Large intestine (tissue), 12 donors: ENCODE measurements at places on chromosomes 12 and 14.
A peak's percentile ranks its signal among the peaks of the same experiment; 100 is the strongest.

DNA sequence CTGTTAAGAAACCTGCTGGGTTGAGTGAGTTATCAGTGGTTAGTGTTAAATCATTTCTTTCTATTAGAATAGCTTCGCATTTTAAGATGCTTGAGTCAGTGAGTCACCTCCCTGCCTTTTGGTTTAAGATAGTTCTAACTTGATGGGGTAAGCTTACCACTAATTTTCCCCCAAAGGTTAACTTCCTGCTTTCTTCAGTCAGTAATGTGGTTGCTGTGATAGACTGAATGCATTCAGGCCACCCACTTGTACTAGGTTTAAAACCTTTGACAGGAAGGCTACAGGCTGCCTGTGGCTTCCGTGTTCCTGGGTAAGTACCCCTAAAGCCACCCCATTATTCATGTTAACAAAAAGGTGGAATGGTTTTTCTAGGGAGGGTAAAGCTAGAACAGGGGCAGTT lies 25.3 kb downstream of the CLEC2A start:
- DNase-seq, result peak; percentile 6

DNA sequence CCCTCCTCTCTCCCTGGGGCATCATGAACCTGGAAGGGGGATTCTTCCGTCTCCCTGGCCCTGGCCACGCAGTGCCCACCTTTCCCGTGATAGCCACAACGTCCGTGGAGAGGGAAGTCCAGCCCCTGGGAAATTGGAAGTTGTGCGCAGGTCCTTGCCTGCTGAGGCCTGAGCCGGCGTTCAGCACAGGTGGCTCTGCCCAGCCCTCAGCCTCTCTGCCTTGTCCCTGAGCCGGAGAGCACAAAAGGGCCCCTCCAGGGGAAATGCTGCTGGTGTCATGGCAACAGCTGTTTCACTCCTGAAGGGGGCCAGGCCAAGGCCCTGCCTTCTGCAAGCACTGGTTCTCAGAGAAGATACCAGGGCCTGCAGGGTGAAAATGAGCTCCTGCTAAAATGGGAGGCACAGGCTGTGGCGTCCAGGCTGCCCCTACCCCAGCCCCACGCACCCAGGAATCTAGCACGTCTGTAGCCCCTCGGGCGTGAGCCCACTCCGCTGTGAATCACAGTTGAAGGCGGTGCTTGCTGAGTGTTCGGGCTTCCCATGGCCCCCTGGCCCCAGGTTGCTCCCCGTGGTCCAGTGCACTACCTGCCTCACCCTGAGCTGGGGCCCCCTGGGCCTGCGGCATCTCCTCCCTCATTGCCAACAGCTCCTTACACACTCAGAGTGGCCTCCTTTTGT lies 149.4 kb downstream of the ADGRD1 start:
- DNase-seq, result no peak

DNA sequence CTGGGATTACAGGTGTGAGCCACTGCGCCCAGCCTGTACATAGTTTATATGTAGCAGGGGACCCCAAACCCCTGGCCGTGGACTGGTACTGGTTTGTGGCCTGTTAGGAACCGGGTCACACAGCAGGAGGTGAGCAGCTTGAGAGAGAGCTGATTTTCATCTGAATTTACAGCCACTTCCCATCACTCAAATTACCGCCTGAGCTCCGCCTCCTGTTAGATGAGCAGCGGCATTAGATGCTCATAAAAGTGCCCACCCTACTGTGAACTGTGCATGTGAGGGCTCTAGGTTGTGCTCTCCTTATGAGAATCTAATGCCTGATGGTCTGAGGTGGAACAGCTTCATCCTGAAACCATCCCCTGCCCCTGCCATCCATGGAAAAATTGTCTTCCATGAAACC lies 119.3 kb downstream of the NTN4 start:
- no peak for DNase-seq

- DNase-seq, result peak; percentile 32
Observed at GRCh38 chr14:21498540-21499526, 12.3 kb downstream of the METTL3 start.

DNA sequence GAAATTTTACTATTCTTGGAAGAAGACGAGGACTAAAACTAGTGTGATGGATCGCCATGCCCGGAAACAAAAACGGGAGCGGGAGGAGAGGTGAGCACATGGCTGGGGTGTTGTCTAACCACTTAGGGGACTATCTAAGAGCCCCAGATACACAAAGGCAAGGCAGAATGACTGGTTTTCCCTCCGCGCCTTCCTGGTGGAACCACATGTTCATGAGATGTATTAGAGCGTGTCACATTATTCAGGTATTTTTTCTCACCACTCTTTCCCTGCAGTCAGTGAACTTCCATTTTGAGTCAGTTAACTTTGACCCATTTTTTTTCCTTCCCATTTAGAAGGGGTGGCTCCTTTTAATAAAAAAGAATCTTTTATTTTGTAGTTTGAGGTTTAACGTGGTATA lies 68.8 kb upstream of the TRAF3 start:
- DNase-seq, result no peak

- DNase-seq, result no peak
Observed at GRCh38 chr12:42741091-42741490, 151.5 kb upstream of the PRICKLE1 start.

DNA sequence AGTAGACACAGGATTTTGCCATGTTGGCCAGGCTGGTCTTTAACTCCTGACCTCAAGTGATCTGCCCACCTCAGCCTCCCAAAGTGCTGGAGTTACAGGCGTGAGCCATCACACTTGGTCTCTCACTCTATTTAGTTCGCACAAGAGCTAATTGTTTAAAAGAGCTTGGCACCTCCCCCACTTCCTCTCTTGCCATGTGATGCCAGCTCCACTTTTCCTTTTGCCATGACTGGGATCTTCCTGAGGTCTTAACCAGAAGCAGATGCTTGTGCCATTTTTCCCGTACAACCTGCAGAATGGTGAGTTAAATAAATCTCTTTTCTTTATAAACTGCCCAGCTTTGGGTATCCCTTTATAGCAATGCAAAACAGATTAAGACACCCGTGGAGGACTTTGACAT lies 200.1 kb upstream of the FRMD6 start:
- DNase-seq, result no peak

GRCh38 chr12:87119713-87120112 lies 863.5 kb upstream of the MGAT4C start:
- no peak for DNase-seq

GRCh38 chr12:50032854-50033581 lies 7.7 kb upstream of the RACGAP1 start:
- DNase-seq, result peak; percentile 36

- no peak for DNase-seq
Observed at GRCh38 chr12:47121146-47121545, 41.4 kb upstream of the AMIGO2 start.

GRCh38 chr12:109714141-109714912 lies 702 bp downstream of the FAM222A start:
- peak; percentile 80 for DNase-seq

- no peak for DNase-seq
Observed at GRCh38 chr12:26000898-26001297, 42.4 kb downstream of the RASSF8 start.

GRCh38 chr12:91381309-91381804 lies 198.7 kb upstream of the DCN start:
- peak; percentile 68 for DNase-seq

GRCh38 chr12:118357257-118358007 lies 15.3 kb downstream of the TAOK3 start:
- DNase-seq, result peak; percentile 66

DNA sequence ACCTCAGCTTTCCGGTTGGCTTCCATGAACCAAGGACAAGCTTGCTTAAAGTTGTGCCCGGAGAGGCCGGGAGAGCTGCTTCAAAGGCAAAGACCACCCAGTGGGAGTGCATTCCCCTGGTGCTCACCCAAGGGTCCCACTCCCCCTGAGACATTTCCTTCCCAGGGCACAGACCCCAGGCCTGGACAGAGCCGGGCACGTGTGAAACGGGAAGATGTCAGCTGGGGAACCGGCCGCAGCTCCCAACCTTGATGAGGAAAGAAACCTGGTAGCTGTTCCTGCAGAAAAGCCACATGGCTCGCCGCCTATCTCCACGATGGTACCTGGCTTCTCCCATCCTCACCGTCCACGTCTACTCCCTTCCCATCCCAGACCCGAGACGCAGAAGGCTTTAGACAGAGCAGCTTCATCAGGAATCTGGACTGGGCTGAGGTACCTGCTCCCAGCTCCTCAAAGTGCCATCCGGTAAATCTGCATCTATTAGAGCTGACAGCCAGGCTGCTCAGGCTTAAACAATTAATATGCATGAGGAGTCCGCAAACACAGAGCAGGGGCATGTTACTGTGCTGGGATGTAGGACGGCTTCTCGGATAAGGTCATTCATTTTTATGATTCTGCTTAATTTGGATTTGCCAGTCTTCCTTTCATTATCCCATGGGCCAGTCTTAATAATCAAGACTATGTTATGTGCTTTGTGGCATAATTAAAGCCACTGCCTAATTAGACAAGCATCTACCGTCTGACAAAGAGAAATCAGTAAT lies 53.1 kb downstream of the GALNT9 start:
- no peak for DNase-seq

- no peak for DNase-seq
Observed at GRCh38 chr14:72715215-72715849, 178.6 kb downstream of the DPF3 start.

- no peak for DNase-seq
Observed at GRCh38 chr14:53620890-53621289, 335.7 kb downstream of the BMP4 start.

GRCh38 chr12:53267306-53267998 lies 647 bp upstream of the ESPL1 start:
- DNase-seq, result no peak

- DNase-seq, result no peak
Observed at GRCh38 chr14:54697001-54697400, 130.1 kb downstream of the SAMD4A start.

- DNase-seq, result no peak
Observed at GRCh38 chr12:26244503-26244902, 49.1 kb downstream of the SSPN start.

- no peak for DNase-seq
Observed at GRCh38 chr12:60070552-60070951, 474.7 kb downstream of the SLC16A7 start.

- DNase-seq, result peak; percentile 92
Observed at GRCh38 chr12:50246873-50247612, 36.3 kb downstream of the LIMA1 start.

GRCh38 chr14:62654641-62655040 lies 390.6 kb downstream of the KCNH5 start:
- DNase-seq, result no peak

GRCh38 chr12:46145881-46146280 lies 123.0 kb downstream of the SLC38A1 start:
- DNase-seq, result no peak

DNA sequence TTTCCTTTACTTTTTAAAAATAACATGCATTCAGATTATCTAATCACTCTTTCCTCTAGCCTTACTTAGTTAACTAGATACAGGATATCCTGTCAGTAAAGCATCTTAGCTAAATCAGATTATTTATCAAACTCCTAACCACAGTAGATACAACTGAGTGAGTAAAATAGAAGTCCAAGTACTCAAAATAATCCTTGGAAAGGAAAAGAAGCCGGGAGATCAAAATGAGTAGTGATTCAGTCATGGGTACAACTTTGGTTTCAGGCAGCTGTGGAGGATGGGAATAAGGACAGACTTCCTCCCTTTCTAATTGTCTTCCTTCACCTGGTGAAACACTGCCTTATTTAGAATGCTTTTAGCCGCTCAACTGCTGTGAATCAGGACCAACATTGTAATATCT lies 29.4 kb downstream of the GNG2 start:
- DNase-seq, result no peak
